ENCODE measurements at places on chromosomes 4 and X. TPM values are rescaled to one million over a fixed set of nuclear protein-coding genes. Genes with fewer than 3 reads are reported as not detected.

GRCh38 chrX:118562582-118563164 lies 67.1 kb downstream of the DOCK11 start:
- no peak for DNase-seq

- no peak for DNase-seq
These were observed 59.7 kb upstream of the PRDM8 start for GRCh38 chr4:80137631-80138030.

- no peak for DNase-seq
These were observed 772.0 kb downstream of the TRIML1 start for GRCh38 chr4:188911199-188911598.

DNA sequence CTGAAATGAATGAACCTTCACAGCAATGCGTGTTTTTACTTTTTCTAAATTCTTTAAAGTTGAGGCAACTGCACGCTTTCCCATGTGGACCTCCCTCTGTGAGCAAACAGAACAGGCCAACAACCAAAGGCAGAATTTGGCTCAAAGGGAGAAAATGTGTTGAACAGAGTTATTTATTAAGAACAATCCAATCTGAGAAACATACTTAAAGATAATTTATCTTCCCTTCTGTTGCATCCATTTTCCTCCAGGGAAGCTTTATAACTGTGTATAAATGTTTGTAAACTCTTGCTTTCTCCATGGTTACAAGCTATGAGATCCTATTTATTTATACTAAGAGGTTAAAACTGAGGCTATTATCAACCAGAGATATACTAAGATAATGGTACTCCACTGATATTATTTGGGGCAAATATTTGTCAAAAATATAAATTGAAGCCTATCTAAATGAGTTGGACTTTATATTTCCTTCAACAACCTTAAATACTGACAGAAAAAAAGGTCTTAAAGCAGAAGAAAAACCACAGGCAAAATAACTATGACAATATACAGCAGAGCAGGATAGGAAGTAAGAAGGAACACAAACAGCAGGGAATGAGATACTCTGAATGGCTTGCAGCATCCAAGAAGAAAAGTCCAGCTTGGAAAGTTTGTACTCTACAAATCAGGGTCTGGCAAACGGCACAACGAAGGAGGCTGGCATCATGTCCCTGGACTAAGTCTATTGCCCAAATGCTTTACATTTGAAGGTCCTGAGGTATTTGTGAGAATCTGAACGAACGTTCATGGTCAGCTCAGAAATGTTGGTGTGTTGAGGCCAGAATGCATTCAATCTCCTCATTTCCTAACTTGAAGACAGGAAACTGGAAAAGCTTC lies 663.2 kb upstream of the INTU start:
- no peak for DNase-seq

- DNase-seq, result no peak
These were observed 504.1 kb upstream of the NR3C2 start for GRCh38 chr4:148946271-148946670.

- DNase-seq, result no peak
These were observed 54.4 kb downstream of the IRF2 start for GRCh38 chr4:184419976-184420375.

KLHL13 gene
- total RNA-seq, result 0.48 TPM

All from activated naive CD4-positive, alpha-beta T cell treated with anti-CD3 and anti-CD28 coated beads, Interleukin-2, amount 50 U/mL, for 72 hours (primary cell).